Stimulated activated CD8-positive, alpha-beta memory T cell treated with anti-CD3 and anti-CD28 coated beads, Interleukin-4, amount 100 ng/mL, for 24 hours (primary cell): ENCODE measurements at places on chromosomes 5 and 9.

GRCh38 chr5:98793223-98793622, 19.8 kb downstream of the RGMB start:
- DNase-seq: no peak

- no peak for DNase-seq
These were observed 561.1 kb upstream of the MEF2C start for GRCh38 chr5:89444088-89444487.

- no peak for DNase-seq
These were observed 16.9 kb upstream of the ZNF366 start for GRCh38 chr5:72523960-72524582.

- no peak for DNase-seq
These were observed 117.1 kb downstream of the MED10 start for GRCh38 chr5:6261256-6261655.

GRCh38 chr9:137411645-137412380, 11.1 kb downstream of the EXD3 start:
- peak; percentile 39 for DNase-seq

DNA sequence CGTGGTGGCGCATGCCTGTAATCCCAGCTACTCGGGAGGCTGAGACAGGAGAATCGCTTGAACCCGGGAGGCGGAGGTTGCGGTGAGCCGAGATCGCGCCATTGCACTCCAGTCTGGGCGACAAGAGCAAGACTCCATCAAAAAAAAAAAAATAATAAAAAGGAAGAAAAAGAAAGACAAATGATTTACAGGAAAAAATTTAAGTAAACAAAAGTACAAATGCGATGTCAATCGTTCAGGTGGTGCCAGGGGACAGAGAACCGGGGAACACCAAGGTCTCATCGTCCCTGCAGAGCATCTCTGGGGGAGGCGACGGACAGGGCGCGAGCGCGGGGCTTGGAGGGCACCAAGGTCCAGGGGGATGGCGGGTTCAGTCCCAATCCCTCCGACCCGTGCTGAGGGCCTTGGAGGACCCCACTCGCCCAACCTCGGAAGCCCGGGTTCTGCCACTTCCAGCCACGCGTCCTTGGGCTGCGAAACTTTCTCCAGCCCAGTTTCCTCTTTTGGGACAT, 607 bp upstream of the HNRNPAB start:
- no peak for DNase-seq

DNA sequence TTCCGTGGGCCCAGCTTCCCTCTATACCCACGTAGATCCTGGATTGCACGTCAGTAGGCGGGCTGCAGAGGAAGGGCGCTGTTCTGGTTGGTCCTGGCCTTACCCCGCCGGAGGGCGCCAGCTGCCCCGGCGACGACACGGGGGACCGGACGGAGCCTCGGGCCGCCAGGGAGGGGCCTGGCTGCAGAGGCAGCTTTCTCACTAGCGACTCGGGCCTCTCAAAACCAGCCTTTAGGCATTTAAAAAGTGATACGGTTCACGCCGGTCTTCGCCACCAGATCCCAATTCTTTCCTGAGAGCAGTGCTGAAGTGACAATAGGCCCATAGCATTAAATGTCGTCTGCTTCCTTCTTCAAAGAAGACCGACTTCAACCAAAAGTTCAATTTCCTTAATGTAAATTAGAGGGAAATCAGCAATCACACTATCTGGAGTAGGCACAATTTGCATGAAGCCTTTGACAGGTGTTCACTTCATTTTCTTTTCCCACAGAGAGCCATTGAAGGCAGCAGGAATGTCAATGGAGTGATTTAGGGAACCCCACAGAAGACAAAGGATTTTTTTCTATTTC, 17.6 kb upstream of the UBE2D2 start:
- peak; percentile 22 for DNase-seq

GRCh38 chr5:79436224-79436623, 77.7 kb downstream of the HOMER1 start:
- no peak for DNase-seq

DNA sequence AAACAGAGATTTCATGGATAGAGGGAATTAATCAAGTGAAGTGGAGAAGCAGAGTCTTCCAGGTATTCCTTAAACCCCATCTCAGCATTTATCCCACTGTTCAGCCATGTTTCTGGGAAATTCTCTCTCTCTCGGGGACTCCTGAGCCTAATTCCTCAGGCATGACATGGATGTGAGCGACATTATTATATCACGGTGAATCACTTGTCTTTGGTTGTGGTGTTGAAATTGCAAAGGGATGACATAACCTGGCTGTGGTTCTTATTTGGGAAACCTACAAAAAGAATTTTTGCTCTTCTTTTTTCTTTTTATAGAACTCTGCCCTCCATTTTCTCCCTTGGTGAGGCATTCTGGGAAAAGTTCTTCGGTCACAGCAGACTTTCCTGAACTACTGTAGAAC, 457.9 kb upstream of the PTGER4 start:
- DNase-seq: no peak

DNA sequence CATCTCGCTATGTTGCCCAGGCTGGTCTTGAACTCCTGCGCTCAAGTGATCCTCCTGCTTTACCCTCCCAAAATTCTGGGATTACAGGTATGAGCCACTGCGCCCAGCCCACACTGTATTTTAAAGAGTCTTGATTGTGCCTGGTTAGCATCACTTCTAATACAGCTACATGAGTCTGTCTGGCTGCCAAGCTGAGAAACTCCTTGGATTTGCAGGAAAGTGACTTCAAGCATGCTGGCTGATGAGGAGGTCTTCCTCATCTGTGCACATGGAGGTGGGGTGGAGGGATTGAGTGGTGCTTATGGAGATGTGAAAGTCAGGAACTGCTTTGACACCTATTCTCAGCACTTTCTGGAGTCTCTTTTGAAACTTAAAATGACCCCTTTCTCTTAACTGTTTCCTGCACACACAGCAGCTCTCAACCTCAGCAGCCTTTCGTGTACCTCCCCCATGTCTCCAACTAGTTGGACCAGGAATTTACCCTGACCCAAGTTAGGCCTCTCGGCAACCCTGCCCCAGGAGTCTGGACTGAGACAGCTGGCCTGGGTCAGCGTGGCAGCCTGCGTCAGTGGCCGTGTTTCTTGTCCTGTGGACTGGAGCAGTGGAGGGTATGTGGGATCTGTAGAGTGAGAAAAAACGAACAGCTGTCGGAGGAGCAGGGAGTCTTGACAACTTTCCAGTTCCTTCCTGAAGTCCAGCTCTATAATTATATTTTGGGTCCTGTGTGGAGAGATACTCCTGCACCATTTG, 72.5 kb downstream of the ACER2 start:
- DNase-seq: no peak

DNA sequence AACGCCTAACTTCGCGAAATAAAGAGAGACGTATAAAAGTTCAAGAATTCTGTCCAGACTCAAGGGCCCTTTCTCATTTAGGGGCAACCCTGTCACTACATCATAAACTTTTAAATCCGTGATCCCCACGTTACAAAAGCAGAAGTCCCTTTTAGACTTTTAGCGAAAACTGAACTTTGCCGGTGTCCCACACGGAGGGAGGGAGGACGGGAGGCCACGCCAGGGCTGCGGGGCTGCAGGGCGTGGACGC, 515 bp upstream of the F2R start:
- no peak for DNase-seq

DNA sequence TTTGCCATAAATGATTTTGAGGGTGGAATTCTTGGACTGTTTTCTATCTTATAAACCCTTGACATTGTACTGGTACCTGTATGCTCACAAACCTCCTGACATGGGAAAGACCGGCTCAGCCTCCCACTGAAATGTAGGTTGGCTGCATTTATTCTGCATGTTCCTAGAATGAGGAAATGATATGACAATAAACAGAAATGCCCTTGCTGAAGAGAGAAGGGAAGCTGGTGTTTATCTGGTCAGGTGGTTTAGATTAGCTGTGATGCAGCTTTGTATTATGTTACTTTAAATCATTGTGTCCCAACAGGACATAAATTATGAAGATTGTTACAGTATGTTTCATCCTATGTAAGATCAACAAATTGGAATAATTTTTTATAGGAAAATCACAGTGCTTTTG, 23.1 kb upstream of the CATSPER3 start:
- no peak for DNase-seq

DNA sequence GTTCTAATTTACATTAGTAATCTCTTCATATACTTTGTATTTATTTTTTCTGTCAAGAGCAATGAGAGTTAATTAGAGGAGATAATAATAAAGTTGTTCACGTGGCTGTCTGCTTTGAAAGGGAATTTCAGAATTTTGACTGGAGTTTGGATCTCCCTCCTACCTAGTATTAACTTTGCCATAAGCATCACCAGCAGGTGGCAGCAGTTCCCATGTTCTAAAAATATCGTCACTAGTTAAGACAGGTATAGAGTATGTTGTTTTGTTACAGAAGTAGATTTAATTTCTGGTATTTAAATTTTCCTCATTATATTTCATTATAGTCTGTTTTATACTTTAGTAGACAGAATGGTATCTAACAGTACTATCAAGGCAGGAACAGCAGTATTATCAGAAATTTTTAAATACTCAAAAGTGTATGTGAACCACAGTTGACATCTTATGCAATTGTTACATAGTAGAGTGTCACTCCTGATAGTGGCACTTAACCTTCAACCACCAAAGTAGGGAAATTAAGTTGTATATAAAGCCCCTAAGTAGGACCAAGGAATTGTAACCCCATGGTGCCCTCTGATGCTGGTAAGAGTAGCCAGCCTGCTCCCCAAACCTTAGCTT, 20.4 kb downstream of the GNPDA1 start:
- DNase-seq: peak; percentile 61

DNA sequence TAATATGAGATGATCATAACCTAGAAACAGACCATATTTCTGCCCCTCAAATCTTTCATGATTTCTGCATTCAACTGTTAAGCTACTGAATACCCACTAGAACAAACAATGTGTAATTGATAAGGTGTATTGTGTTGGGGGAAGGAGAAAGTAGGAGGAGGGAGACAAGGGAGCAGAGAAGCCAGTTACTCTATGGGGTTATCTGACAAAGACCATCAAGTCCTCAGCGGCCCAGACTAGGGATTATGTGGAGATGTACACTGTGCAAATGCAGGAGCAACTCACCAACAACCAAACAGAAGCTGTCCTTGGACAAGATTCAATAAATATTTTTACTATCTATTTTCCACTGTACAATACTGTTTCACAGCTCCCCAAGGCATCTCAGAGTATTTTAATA, 2.7 kb downstream of the NRG2 start:
- no peak for DNase-seq

DNA sequence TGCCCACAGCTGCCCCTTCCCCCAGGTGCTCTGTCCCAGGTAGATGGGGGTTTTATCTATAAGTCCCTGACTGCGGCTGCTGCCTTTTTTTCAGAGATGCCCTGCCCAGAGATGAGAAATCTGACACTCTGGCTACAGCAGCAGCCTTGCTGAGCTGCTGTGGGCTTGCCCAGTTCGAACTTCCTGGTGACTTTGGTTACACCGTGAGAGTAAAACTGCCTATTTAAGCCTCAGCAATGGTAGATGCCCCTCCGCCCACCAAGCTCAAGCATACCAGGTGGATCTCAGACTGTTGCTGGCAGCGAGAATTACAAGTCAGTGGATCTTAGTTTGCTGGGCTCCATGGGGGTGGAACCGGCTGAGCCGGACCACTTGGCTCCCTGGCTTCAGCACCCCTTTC, 56.8 kb downstream of the MINAR2 start:
- no peak for DNase-seq

DNA sequence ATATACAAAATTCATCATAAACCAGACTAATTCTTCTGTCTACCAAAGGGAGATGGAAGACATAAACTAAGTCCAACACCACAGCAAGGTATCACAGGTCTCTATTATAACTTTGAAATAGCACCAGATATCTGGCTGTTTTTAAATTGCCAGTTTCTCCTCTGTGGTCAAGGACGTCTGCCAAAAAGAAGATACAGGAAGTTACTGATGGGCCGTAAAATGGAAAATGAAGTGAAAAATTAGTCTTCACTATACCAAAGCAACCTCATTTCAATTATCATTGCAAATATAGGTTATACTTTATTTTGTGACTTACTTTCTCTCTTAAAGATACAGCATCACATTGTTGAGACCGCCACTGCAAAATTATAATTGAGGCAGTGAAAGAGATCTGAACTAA, 225.5 kb downstream of the NDUFS4 start:
- DNase-seq: no peak

GRCh38 chr9:128787659-128788058, 606 bp downstream of the TBC1D13 start:
- DNase-seq: no peak

- DNase-seq: no peak
These were observed 3.3 kb upstream of the DCTN3 start for GRCh38 chr9:34623374-34624235.

DNA sequence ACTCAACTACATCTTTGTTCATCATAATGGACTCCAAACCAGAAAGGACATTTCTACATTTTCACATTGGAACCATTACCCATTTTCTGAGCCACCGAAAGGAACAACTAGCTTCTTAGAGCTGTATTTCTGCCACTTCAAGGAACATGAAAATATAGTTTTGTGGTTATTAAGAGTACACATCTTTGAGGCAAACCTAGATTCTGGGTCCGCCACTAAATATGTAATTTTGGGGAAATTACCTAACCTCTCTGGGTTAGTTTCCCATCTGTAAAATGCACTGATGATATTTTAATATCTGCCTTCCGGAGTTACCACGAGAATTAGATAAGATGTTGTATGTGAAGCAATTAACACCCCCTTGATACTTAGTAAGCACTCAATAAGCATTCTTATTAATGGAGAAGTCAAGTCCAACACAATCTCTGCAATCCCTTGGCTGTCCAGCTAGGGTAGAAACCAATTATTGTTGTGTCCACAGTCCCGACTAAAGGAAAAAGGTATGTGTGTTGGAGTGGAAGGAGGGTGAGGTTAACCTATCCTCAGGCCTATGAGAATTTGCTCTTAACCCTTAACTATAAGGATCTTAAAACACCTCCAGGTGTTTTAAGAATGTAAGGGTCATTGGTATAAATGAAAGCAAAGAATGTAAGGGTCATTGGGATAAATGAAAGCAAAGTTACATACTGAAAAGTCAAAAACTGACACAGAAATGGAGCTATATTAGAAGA, 94.0 kb upstream of the PTGER4 start:
- DNase-seq: no peak

DNA sequence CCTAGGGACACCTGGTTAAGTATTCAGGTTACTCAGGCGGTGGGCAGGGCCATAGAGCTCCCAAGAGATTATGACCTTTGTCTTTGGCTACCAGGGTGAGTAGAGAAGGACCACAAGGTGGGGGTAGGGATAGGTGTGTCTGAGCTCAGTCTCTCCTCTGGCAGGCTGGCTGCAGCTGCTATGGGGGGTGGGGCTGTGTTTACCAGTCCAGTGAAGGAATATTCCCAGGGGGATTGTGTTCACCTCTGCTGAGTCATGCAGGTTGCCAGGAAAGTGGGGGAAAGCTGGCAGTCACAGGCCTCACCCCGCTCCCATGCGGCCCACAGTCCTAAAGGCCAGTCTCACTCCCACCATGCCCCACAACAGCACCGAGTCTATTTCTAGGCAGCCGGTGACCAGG, 53.6 kb upstream of the POU5F2 start:
- DNase-seq: no peak
